ENCODE measurements at places on chromosomes 16 and 17. TPM values are rescaled to one million over a fixed set of nuclear protein-coding genes. Genes with fewer than 3 reads are reported as not detected.

DNA sequence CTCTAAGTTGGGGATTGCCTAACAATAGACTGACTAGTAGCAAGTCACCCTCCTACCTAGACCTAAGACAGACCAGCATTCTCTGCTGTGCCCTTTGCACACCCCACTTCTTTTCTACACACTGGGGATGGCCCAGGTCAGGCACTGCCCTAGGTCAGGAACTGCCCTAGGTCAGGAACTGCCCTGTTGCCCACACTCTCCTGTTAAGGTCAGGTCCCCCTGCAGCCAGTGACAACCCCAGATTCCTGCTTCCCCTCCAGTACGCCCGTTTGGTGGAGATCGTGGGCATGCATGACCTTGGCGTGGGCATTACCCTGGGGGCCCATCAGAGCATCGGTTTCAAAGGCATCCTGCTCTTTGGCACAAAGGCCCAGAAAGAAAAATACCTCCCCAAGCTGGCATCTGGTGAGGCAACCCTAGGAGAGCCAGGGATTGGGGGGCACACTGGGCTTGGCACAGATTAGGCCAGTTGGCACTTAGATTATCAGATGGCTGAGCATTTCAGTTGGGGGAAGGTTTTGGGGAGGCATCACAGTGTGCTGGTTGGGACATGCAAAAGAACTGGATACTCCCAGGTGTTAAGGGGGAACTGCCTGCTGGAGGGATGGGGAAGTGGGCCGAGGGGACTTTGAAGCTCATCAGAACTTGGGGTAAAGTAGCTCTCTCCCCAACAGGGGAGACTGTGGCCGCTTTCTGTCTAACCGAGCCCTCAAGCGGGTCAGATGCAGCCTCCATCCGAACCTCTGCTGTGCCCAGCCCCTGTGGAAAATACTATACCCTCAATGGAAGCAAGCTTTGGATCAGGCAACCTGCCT, 1.7 kb downstream of the ACADVL start:
- peaks cover 15% of the 10 kb centered on the region for H3K36me3 ChIP-seq
- no peaks in the 10 kb centered on the region for H3K27me3 ChIP-seq
- DNase-seq, result no peak

The TMEM238L gene
- not detected for total RNA-seq

The PHKG2 gene
- 38.0 TPM for total RNA-seq

The ROGDI gene
- total RNA-seq, result 14.7 TPM

GRCh38 chr16:25835126-25835525, 143.4 kb downstream of the HS3ST4 start:
- no peaks in the 10 kb centered on the region for H3K27me3 ChIP-seq
- no peaks in the 10 kb centered on the region for H3K36me3 ChIP-seq
- DNase-seq, result no peak
- H3K4me1 ChIP-seq, result no peaks in the 10 kb centered on the region
- no peak overlapping the region for H3K4me3 ChIP-seq
- no peak overlapping the region for H3K27ac ChIP-seq

- H3K4me1 ChIP-seq, result no peaks in the 10 kb centered on the region
- H3K4me3 ChIP-seq, result no peak overlapping the region
- H3K27me3 ChIP-seq, result no peaks in the 10 kb centered on the region
- H3K27ac ChIP-seq, result no peak overlapping the region
- H3K36me3 ChIP-seq, result no peaks in the 10 kb centered on the region
These were observed 358.4 kb upstream of the CDH5 start for GRCh38 chr16:66008136-66008535.

- no peaks in the 10 kb centered on the region for H3K4me1 ChIP-seq
- no peak for DNase-seq
- H3K27ac ChIP-seq, result no peak overlapping the region
- no peak overlapping the region for H3K4me3 ChIP-seq
- no peaks in the 10 kb centered on the region for H3K27me3 ChIP-seq
These were observed 11.6 kb upstream of the LYRM9 start for GRCh38 chr17:27904534-27905446.

DNA sequence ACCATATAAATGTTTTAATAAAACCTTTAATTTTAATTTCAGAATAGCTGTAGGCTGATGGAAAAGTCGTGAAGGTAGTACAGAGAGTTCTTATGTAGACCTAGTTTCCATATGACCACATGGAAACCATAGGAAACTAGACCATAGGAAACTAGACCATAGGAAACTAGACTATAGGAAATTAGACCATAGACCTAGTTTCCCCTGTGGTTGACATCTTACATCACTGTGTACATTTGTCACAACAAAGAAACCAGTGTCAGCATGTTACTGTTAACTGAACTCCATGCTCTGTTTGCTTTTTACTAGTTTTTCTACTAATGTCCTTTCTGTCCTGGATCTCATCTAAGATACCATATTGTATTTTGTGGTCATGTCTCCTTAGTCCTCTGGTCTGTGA, 14.6 kb downstream of the NUDT7 start:
- H3K4me1 ChIP-seq, result no peaks in the 10 kb centered on the region
- no peaks in the 10 kb centered on the region for H3K27me3 ChIP-seq
- H3K36me3 ChIP-seq, result no peaks in the 10 kb centered on the region
- no peak overlapping the region for H3K27ac ChIP-seq

DNA sequence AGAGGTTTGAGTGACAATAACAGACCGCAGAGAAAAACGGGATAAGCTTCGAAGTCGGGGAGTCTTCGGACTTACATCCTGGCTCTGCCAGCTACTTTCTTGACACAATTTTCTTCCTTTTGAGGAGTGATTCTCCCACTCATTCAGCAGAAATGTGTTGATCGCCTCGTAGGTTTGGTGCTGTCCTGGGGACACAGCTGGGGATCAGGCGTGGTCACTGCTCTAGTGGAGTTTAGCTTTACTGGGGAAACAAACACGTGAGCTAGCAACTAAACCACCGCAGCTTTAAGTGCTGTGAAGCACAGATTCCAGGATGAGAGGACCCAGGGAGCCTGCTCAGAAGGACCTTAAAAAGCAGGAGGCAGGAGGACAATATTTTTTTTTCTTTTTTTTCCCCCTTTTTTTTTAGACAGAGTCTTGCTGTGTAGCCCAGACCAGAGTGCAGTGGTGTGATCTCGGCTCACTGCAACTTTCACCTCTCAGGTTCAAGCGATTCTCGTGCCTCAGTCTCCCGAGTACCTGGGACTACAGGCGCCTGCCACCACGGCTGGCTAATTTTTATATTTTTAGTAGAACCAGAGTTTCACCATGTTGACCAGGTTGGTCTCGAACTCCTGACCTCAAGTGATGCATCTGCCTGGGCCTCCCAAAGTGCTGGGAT, 858 bp downstream of the NUBP1 start:
- peak overlapping the region; percentile 63 for H3K27ac ChIP-seq
- no peaks in the 10 kb centered on the region for H3K27me3 ChIP-seq
- peak overlapping the region; percentile 69 for H3K4me3 ChIP-seq
- H3K36me3 ChIP-seq, result peaks cover 10% of the 10 kb centered on the region

DNA sequence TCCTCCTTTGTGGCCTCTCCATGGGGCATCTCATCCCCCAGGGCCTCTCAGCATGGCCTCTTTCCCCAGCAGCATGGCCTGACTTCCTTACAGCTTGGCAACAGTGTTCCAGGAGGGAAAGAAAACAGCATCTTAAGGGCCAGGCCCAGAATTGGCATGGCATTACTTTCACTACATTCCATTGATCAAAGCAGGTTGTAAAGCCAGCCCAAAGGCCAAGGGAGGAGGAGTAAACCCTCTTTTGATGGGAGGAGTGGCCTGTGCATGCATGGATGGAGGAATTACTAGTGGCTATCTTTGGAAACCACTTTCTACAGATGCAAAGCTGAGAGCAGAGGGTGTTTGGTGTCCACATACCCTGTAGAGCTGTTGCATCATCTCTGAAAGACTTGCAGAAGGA, 149.4 kb downstream of the AIPL1 start:
- H3K27me3 ChIP-seq, result no peaks in the 10 kb centered on the region
- no peaks in the 10 kb centered on the region for H3K36me3 ChIP-seq
- DNase-seq, result no peak
- no peak overlapping the region for H3K27ac ChIP-seq
- no peak overlapping the region for H3K4me3 ChIP-seq

The ARL17A gene
- 15.1 TPM for total RNA-seq

GRCh38 chr17:6969323-6969726, 26.5 kb upstream of the ALOX12 start:
- no peak for DNase-seq
- H3K27me3 ChIP-seq, result no peaks in the 10 kb centered on the region
- no peak overlapping the region for H3K27ac ChIP-seq
- H3K36me3 ChIP-seq, result no peaks in the 10 kb centered on the region

- no peaks in the 10 kb centered on the region for H3K36me3 ChIP-seq
- H3K27ac ChIP-seq, result no peak overlapping the region
- H3K27me3 ChIP-seq, result no peaks in the 10 kb centered on the region
- no peaks in the 10 kb centered on the region for H3K4me1 ChIP-seq
These were observed 721.5 kb downstream of the MAF start for GRCh38 chr16:78879011-78879410.

DNA sequence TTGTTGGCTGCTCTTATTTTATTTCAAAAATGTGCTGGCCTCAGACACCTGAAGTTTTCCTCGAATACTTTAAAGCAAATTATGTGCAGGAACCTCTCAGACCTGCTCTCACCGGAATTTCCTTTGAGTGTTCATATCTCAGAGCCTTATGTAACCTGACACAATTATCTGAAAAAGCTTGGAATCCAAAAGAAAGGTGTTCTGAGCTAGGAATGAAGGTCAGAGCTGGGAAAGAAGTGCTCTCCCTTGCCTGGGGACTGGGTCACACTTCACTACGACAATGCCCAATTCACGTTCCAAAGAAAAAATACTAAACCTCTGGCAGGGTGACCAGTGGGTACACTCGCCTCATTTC, 6.7 kb upstream of the HSD11B2 start:
- peaks cover 5% of the 10 kb centered on the region for H3K27me3 ChIP-seq
- no peak overlapping the region for H3K27ac ChIP-seq
- no peaks in the 10 kb centered on the region for H3K4me1 ChIP-seq
- DNase-seq, result no peak
- H3K4me3 ChIP-seq, result no peak overlapping the region

The EVI2B gene
- total RNA-seq, result 51.0 TPM

The FOXN1 gene
- not detected for total RNA-seq

The CTF1 gene
- total RNA-seq, result 0.45 TPM

DNA sequence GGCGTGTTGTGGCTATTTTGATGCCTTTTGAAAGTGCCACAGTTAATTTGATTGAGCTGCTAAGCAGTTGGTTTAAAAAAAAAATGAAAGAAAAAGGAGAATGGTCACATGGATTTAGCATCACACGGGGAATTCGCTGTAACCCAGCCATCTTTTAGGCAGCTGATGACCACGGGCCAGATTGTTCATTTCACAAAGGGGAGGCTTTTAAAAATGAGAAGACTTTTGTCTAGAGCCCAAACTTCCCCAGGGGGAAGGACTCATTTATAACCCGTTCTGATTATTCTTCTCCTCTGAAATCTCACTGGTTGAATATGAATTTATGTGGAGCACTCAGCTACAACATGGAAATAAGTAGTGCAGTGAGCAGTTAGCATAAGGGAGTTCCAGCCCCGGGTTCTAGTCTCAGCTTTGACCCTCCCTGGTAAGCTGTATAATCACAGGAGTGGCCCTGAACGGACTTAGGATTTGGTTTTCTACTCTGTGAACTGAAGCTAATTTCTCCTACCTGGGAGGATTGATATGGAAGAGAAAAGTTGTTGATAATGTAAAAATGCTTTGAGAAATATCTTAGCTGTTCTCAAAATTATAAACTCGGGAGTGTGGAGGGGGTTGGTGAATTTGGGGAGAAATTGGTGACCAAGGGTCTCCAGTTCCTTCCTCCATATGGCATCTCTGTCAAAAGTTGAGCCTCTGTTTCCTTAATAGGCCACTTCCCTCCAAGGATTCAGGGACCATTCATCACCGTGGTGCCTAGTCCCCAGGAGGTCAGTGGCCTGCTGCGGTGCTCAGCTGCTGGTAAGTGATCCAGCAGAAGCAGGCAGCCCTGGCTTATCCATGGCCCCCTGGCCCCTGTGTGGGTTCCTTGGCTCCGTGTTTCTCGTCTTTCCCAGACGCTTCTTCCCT, 76.4 kb upstream of the TBX2 start:
- no peak for DNase-seq
- H3K4me3 ChIP-seq, result no peak overlapping the region
- no peaks in the 10 kb centered on the region for H3K36me3 ChIP-seq
- H3K4me1 ChIP-seq, result no peaks in the 10 kb centered on the region

The TTYH2 gene
- 7.7 TPM for total RNA-seq

GRCh38 chr17:8867361-8867981, at the start of gene PIK3R6:
PIK3R6 (minus strand) TSS chr17:8867674; CDS start chr17:8849794, 17,880 bp downstream.
- no peaks in the 10 kb centered on the region for H3K27me3 ChIP-seq
- peak within 1 kb of the TSS; percentile 88 for H3K27ac ChIP-seq
- DNase-seq, result no peak
- H3K4me3 ChIP-seq, result peak within 1 kb of the TSS; percentile 99

The SBK1 gene
- total RNA-seq, result 0.29 TPM

DNA sequence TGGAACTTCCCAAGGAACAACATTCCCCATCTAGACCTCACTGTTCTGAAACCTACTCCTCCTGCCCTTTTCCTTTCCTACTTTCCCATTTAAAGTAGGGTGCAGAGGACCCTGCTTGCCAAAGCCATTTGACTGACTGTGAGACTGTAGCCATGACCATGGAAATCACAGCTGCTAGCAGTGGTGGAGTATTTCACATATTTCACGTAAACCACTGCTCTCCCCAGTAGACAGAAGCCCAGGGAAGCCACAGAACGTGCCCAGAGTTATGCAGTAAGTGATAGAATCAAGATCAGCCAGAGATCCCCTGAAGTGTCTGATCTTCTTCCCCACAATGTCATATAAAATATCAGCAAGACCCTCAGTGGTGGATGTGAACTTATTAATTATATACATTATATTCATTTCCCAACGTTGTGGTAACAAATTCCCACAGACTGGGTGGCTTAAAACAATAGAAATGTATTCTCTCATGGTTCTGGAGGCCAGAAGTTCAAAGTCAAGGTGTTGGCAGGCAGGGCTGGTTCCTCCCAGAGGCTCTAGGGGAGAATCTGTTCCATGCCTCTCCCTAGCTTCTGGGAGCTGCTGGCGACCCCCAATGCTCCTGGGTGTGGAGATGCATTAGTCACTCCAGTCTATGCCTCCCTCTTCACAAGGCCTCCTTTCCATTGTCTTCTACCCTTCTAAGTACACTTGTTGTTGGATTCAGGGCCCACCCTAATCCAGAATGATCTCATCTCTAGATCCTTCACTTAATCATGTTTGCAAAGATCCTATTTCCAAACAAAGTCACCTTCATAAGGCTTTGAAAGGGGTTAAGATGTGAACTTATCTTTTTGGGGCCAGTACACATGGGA, 20.7 kb upstream of the PRM1 start:
- no peaks in the 10 kb centered on the region for H3K36me3 ChIP-seq
- H3K4me1 ChIP-seq, result peaks cover 54% of the 10 kb centered on the region
- no peak for DNase-seq
- no peak overlapping the region for H3K27ac ChIP-seq
- H3K4me3 ChIP-seq, result no peak overlapping the region
- H3K27me3 ChIP-seq, result no peaks in the 10 kb centered on the region

The SOCS3 gene
- 2.7 TPM for total RNA-seq

Measured in GM12878 (cell line).